NCI-H524 (cell line): ENCODE measurements at places on chromosomes 13 and 19.

- DNase-seq: peak; percentile 13
These were observed 56.8 kb downstream of the POLR1D start for GRCh38 chr13:27678306-27679040.

DNA sequence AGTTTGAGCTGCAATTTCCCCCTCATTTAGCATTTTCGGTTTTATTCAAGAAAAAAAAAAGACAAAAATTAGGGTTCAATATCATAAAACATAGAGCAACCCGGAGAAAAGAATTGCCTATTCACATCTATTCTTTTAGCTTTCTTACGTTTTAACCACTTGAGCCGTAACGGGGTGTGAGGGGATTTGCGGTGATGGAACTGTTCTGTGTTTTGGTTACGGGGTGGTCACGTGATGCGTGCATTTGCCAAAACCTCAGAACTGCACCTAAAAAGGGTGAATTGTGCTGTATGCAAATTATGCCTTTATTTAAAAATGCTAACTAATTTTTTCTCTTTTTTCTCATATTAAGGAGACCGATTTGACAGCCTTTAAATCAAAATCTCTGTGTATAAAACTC, 22.1 kb downstream of the CLEC11A start:
- no peak for DNase-seq

DNA sequence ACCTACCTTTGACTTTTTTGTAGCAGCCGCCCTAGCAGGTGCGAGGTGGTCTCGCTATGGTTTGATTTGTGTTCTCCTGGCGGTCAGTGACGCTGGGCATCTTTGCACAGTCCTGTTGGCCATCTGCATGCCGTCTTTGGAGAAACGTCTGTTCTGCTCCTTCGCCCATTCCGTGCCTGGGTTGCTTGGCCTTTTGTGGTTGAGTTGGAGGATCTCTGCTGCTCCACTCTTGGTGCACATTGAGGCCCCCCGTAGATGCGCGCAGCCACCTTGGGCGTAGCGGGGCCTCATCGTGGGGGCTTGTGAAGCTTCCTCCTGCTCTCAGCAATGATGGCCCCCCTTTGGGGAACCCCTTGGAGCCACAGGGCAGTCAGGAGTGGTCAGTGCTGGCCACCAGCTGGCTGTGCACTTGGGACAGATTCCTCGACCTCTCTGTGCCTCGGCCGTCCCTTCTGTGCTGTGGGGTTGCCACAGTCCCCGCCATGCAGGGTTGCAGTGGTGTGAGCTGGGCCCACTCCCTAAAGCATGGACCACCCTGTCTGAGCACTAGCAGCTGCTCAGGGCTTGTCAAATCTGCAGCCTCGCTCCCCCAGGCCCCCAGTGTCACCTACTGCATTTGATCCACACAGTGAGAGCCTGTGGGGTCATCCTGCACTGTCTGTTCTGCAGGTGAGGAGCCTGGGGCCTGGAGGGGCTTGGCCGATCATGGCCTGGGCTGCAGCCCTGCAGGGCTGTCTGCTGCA, 170.8 kb downstream of the KDM4B start:
- DNase-seq: no peak

DNA sequence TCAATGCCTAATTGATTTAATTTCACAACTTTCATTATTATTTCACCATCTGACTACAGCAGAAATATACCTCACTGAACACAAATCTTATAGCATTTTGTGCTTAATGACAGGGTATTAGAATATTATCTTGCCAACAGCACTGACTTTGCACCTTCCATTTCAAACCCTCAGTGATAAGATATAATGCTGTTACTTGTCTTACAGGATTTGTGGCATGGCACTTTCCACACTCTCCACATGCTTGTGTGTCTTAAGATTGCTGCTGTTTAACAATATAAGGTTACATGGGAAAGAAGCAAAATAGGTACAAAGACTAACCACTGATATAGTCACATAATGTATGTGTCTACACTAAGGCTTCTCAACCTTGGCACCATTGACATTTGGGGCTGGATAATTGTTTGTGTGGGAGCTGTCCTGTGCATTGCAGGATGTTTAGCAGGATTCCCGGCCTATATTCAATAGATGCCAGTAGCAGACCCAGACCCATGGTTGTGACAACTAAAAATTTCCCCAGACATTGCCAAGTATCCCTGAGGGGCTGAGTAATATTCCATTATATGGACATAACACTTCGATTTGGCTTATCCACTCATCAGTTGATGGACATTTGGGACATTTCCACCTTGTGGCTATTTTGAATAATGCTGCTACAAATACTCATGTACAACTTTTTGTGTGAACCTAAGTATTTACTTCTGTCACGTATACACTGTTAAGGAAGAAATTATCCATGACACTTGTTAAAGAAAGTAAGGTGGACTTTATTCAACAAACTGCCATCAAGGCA, 5.7 kb upstream of the DIAPH3 start:
- no peak for DNase-seq

DNA sequence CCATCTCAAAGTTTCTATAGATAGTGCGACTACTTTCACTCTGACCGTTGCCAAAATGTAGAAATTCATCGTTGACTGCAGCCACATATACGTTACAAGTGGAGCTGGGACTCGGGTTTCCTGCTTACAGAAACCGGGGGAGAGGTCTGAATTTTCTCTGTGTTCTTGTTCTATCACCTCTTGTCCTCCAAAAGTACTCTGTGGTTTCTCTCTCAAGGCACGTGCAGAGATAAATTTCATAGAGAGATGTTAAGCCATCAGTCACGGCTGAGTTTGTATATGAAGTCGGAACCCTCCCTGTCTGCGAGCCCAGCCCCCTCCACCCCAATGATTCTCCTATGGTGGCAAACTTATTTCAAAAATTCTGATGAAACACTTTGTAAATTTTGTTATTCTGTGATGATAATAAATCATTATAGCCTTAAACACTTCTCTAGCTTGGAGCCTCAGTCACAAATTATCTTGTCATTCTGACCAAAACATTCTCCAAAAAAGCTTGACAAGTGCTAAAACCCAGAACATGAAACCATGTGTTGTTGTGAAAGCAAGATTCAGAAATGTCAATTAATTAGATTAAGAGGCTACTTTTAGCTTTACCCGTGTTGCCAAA, 87.5 kb downstream of the TSHZ3 start:
- DNase-seq: no peak

DNA sequence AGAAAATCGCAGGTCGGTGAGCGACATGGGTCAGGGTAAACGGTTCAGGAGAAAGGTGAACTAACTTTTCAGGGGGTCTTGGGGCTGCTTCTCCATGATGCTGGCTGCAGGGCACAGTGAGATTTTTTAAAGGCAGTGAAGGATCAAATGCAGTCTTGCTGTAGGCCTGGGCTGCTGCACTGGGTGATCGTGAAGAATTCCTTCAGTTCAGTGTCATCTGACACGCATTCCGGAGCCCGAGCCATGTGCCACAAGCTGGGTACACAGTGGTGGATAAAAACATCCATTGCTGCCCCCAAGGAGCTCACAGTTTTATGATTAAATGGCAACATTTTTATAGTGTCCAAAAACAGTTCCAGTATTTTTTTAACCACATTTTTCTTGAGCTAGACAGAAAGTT, 56.3 kb upstream of the GPR12 start:
- DNase-seq: no peak

DNA sequence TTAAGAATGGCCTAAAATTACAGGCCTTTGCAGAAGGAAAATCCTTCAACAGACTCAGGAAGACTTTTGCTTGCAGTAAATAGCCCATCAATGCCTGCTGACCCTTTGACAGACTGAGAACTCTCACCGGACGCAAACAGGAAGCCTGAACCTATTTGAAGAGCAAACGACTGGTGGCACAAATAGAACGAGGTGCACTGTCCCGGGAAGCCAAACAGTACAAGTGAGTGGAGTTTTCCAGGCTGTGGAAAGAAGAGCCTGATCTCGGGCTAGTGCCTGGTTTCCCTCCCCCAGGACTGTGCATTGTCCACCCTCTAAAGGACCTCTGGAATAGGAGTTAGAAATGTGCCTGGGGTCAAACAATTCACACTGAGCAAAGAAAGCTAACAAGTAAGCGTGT, 165.5 kb downstream of the FGF14 start:
- no peak for DNase-seq

DNA sequence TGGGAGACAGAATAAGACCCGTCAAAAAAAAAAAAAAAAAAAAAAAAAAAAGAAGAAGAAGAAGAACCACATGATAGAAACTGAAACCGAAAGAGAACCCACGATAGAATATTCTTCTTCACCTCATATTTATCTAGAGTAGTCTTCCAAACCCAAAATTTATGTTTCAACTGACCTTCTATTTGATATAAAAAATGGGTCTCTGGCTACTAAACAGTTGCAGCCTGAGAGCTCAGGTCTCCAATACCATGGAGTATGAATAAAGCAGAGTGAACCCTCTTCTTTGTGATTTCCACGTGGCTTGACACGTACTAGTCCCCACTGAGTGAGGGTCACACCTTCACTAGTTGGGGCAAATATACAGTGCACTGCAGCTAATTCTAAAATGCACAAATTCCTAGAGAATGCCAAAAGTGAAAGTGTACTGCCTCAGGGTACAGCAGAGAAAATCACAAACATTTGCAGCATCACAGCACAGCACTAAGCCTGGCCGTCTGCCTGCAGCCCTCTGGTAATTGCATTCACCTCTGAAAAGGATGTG, 30.8 kb upstream of the RFC3 start:
- DNase-seq: no peak

GRCh38 chr13:106415442-106415841, 120.0 kb downstream of the EFNB2 start:
- no peak for DNase-seq

DNA sequence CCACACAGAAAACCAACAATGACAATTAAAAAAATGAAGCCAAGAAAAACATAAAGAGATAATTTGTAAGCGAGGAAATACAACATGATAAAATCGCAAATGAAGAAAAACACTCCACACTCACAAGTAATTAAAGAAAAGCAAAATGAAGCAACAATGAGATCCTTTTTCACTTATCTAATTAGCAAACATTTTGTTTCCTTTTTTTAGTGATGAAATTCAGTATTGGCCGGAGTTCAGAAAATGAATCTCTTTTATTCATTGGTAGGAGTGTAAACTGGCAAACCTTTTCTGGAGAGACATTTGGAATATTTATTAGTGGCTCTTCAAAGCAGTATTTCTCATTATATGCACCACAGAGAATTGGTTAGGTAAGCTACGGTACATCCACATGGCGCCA, 70.6 kb upstream of the POMP start:
- no peak for DNase-seq

DNA sequence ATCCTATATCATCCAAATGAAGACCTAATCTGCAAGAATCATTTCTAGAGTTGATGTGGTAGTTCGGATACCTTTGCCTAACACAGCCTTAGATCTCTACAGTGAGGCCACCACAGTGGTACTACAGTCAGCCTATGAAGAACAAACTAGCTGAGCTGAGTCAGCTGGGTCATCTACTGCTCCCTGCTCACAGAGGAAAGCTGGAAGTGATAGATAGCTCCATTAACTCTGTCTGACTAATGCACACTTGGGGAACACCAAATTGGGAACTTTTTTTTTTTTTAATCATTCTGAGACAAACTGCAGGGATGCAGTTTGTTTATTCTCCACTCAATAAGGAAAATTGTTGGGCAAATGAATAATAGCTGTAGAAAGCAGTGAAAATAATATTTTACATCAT, 1160.6 kb downstream of the PCDH9 start:
- no peak for DNase-seq

- no peak for DNase-seq
These were observed 4.0 kb upstream of the MCF2L start for GRCh38 chr13:112964971-112965492.

DNA sequence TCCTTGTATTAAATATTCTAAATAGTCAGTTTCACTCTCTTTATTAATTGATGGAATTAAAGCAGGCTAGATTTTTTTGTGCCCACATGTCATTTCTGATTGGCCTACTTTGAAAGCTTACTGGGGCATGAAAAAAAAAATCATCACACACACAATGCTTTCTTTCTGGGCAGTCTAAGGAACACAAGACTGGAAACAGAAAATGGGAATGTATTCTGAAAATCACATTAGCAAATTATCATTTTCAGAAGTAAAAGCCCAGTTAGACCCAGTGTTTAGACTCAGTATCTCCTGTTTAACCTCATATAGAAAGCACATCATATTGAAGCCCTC, 339.4 kb downstream of the SPRY2 start:
- DNase-seq: no peak

GRCh38 chr13:21767032-21767431, 96.2 kb downstream of the FGF9 start:
- no peak for DNase-seq

DNA sequence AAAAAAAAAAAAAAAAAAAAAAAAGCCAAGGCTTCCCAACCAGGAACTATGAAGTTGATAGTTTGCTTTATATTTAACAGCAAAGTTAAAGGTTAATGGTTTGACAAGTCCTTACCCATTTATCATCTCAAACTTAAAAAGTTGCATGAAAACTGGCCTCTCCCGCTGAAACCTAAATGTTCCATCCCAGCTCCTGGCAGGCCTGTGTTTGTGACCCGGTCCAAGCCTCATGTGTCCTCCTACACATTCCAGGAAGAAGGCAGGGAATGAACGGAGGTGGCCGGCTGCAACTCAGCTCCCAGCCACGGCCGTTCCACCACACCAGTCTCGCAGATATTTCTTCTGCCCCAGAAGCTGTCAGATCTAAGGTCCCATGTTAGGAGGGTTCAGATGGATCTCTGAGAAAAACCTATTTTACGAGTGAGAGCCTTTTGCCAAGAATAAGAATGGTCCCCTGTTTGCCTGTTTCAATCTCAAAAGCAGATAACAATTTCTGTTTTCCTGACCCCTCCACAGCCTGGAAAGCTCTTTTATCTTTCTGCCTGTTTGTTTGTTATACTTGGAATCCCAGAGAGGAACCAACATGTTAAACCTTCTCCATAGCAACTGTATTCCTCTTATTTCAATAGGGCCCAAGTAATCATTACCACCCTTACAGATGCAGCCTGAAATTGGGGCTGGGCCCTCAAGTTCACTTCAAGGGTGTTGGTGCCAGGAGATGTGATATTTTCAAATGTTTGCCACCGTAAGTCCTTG, 56.5 kb downstream of the KCTD12 start:
- no peak for DNase-seq

DNA sequence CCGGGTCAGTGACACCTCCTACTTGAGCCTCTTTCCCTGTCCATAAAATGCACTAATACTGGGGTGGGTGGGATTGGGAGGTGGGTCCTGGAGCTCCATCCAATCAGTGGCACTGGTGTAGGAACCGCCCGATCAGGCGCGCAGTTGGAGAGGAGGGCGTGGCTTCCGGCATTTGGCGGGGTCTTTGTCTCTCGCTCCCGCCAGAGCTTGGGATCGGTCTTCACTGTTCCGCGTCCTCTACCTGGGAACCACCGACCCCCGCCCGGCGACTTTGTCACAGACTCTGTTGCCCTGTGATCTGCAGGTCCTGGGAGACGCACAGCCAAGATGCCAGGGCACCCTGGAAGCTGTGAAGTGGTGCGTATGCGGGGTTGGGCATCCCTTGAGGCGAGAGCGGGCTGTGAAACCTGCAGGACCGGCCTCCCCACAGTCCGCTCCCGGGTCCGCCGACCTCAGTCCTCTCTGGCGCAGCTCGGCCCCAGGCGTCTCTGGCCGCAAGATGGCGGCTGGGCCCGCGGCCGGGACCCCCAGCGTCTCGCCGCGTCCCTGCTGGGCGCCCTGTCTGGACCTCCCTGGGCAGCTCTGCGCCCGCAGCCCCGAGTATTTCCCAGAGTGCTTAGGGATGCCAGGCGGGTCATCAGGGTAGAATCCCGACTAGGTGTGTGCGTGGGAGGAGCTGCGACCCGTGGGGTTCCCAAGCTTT, 41.6 kb upstream of the ZNF730 start:
- peak; percentile 31 for DNase-seq

GRCh38 chr13:112605531-112605990, 17.6 kb upstream of the TUBGCP3 start:
- DNase-seq: peak; percentile 82
